ENCODE measurements at places on chromosomes 6 and 20.
A peak's percentile ranks its signal among the peaks of the same experiment; 100 is the strongest.

DNA sequence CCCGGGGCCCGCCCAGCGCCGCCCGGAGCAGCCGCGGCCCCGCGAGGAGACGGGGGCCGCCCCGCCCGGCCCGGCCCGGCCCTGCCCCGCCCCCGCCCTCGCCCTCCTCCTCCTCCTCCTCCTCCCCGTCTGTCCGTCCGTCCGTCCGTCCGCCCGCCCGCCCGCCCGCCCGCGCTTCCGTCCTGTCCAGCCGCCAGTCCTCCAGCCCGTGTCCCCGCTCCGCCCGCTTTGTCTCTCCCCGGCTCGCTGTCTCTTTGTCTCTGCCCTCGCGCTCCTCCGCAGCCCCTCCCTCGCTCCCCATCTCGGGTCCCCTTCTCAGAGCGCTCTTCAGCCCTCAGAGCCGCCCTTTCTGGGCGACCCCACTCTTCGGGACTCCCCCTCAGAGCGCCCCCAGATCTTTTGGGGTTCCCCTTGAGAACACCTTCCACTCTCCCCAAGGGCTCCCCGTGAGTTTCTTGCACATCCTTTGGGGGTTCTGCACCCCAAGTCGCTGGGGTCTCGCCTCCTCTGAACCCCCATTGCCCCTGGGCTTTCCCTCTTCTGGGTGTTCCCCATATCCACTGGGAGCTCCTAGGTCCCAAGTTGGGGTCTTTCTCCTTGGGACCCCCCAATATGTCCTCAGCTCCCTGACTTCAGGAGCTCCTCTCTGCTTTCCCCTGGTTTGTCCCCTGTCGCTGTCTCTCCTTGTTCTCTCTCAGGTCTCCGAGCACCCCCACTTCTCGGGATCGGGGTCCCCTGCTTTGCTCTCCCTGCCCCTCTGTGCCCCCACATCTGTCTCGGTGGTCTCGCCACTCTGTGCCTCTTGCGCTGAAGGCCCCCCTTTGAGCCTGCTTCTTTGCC lies 79.5 kb upstream of the MYL9 start:
- peak; percentile 62 for DNase-seq

- no peak for DNase-seq
These were observed 165.2 kb downstream of the BCAS1 start for GRCh38 chr20:53905019-53905819.

GRCh38 chr6:147201885-147202515 lies 2.2 kb upstream of the STXBP5 start:
- no peak for DNase-seq

- no peak for DNase-seq
These were observed 98.7 kb downstream of the TRIM27 start for GRCh38 chr6:28824793-28825731.

DNA sequence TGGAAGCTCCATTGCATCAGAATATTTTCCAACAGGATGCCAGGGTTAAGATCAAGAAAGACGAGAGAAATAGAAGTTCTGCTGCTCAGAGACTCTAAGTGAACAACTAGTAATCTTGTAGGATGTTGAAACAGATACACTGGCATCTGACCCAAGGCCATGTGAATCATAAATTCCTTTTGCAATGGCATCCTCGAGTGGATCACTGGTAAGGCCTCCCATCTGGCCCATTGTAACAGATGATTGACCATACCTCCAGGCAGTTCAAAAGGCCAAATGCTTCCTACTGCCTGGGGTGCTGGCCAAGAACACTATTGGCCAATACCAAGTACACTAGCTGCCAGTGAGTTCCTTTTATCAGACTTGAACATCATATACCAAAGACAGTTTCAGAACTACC lies 9.9 kb upstream of the SLC17A3 start:
- DNase-seq = no peak

GRCh38 chr6:25504661-25505060 lies 147.4 kb upstream of the SCGN start:
- no peak for DNase-seq

DNA sequence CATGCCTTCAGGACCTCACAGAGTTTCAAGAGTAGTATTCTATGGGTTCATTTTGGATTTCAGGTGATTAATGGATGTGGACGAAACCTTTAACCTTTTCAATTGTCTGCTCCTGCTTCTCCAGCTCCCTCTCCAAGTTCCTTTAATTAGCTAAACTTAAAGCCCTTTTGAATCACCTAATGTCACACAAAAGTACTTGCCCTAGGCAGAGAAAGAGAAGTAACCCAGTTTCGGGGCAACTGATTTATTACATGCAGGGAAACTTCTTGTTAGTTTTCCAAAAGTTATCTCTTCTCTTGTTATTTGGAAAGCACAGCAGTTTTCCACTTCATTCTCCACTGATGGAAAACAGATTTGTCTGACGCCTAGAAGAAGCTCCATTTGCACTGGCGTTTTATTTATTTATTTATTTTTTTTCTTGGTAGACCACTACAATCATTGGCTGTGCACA lies 407.7 kb upstream of the JARID2 start:
- DNase-seq = no peak

GRCh38 chr6:30601815-30602641 lies 15.0 kb downstream of the PPP1R10 start:
- DNase-seq = no peak
